Fibroblast of skin of scalp (primary cell): ENCODE measurements at places on chromosomes 3 and 15.

GRCh38 chr3:58520403-58521335 is 16.3 kb downstream of the ACOX2 start:
- peak; percentile 32 for DNase-seq

DNA sequence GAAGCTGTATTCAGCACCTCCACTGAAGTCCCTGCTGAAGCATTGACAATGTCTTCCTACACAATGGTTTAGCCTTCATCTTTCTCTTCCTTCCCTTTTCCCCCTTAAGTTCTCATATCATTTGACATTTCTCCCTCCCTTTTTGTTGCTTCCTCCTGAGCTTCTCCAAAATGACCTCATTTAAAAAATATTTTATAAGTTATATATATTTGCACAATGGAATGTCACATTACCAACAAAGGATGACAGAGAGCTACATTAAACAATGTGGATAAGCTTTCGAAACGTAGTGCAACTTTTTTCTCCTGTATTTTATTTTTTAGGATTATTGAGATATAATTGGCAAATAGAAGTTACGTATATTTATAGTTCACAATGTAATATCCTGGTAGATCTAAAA is 13.2 kb upstream of the DLG1 start:
- DNase-seq = peak; percentile 30

- DNase-seq = peak; percentile 64
Measured at GRCh38 chr3:167684388-167684993, 30.7 kb upstream of the WDR49 start.

DNA sequence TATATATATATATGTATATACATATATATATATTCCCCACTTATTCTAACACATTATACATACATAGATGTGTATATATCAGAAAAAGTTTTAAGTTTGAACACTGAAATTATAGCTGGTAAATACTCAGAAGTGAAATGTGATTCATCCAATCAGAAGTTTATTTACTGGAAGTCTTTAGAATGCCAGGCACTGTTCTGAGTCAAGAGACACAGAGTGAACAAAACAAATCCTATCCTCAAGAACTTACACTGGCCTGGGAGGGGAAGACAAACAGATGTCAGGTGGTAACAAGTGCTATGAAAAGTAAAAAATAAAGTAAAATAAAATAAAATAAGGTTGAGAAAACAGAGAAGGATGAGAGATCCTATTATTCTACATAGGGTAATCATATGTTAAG is 13.4 kb downstream of the DHX36 start:
- DNase-seq = no peak

GRCh38 chr15:40941528-40942336 is 11.5 kb upstream of the CHAC1 start:
- DNase-seq = peak; percentile 84

DNA sequence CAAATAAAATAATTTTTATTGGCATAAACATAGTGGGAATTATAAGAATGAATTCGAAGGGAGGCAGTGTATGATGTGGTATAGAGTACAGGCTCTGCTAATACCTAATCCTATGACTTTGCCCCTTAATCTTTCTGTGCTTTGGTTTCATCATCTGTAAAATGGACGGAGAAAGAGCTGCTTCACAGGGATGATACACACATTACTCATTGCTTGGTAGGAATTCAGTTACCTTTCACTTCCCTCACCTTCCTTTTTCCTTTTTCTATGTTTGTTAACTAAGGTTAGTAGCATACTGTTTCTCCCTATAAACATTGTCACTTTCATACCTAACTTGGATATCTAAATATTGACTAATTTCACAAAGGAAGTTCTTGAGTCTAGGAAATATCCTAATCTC is 36.2 kb downstream of the LEKR1 start:
- DNase-seq = no peak

GRCh38 chr3:35635926-35636683 is 3.2 kb upstream of the ARPP21 start:
- DNase-seq = no peak

DNA sequence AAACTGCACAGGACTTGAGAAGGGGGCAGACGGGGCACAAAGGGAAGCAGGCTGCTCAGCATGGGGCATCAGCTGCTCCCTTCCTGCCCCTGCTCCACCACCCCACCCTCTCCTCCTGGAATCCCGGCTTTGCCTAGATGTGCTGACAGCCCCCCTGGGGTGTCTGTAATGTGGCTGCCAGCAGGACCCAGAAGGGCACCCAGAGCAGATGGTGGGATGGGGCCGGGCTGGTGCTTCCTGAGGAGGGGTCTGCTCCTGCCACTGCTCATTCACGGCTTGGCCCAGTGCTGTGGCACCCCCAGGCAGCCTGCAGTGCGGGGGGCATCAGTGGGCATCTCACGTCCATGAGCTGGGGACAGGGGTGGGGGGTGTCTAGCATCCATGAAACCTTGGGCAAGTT is 10.2 kb downstream of the H1-8 start:
- DNase-seq = peak; percentile 17

DNA sequence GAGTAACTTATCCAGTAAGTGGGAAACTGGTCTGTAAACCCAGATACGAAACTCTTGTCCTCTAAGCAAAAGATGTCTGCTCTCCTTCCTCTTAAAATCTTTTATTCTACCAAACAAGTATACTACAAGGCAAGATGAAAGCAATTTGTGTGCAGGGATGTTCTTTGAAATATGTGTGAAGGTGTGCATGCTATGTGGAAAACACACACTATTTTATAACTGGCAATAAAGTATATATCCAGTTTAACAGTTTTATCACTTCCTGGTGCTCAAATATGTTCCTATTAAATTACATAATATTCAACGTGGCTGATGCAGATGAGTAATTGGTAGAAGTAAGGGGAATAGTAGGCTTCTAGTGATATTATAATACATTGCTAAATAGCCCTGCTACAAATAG is 566.5 kb downstream of the ROBO2 start:
- no peak for DNase-seq

DNA sequence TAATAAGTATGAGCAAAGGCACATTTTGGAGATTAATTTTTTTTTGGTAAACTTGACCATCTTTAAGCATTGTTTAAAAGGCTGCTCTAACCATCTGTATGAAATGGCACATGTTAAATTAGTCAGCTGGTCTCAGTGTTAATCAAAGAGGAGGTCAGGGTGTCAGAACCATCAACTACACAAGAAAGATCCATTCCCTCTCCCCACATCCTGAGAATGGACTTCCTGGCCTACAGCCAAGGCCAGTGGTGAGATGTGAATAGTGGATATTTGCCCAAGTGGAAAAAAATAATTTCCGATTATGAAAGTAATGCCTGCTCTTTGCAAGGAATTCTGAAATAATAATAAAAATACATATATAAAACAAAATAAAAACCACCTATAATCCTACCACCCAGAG is 641.7 kb downstream of the NR2F2 start:
- DNase-seq = no peak

DNA sequence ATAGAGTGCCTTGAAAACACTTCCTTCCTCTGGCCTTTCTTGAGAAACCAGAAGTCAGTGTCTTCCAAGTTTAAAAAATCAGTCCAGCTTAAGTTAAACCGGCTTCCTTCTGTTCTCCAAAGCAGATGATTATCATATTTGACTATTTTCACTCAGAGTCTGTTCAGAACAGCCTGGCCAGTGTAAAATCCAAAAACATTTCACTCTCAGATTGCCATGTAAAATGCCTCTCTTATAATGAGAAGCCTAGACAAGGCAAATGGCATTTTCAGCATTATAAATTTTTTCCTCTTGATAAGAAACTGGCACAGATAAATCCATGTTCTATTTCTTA is 193.5 kb downstream of the TNIK start:
- DNase-seq = no peak

DNA sequence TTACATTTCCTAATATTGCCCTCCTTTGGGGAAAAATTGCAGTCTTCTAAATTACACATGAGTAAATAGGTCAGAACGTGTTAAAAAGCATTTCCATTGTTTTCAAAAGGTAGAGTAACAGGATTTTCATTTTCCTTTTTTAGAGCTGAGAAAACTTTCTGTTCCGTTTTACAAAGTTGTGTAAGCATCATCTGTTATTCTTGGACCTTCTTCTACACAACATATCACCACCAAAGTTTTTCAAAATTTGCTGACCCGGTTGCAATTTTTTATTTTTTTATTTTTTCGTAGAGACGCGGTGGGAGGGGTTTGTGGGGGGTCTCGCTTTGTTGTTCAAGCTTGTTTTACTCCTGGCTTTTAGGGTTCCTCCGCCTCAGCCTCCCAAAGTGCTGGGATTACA is 1.1 kb downstream of the CCDC39 start:
- no peak for DNase-seq

DNA sequence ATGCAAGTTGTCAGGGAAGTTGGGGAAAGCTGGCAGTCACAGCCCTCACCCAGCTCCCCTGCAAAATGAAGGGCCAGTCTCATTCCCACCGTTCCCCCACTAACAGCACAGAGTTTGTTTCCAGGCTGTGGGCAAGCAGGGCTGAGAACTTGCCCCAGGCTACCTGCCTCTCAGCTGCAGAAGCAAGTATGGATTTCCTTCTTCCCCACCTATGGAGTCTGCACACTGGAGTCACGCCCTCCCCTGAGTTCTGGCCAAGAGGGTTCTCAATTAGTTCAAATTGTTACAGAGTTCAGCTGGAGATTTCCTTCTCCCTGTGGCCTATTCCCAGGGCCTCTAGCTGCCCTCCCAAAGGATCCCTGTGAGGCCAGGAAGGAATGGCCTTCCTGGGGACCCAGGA is 90.1 kb upstream of the ATP11B start:
- no peak for DNase-seq
